Right renal pelvis (tissue), 4 donors: ENCODE measurements at places on chromosomes 16 and 17.
A peak's percentile ranks its signal among the peaks of the same experiment; 100 is the strongest.

GRCh38 chr17:67310406-67310805 lies 56.0 kb downstream of the PSMD12 start:
- DNase-seq, result no peak

GRCh38 chr17:79777894-79778503 lies at the start of gene CBX2:
CBX2 (plus strand) TSS chr17:79778148; CDS start chr17:79778236, 88 bp downstream.
- DNase-seq, result no peak

DNA sequence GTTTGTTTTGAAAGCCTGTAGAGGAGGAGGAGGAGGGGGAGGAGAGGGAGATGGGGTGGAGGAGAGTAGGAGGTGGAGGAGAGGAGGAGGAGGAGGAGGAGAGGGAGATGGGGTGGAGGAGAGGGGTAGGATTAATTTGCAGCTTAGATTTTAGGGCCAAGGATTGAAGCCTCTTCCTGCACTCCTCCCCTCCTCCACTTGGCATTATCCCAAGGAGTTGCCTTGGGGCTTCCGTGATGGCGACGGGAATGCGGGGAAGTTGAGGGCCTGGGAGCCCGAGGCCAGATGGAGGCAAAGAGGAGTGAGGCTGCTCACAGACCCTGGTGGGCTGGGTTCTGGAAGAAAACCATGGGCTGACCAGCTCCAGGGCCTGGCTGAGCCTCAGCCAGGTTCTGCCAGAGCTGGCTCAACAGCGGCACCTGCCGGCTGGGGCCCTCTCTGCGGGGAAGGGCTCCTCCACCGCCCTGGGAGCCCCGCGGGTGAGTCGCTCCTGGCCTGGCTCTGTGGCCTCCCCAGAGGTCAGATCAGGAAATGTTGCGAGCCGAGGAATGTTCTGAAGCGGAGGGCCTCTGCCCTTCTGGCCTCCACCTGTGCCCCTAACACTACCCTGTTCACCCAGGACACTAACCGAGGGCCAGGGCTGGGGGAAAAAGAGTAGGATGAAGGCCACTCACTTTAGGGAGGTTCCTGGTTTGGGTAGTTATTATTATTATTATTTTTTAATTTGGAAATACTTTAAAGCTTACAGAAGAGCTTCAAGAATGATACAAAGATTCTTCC lies 23.9 kb upstream of the FMNL1 start:
- DNase-seq, result peak; percentile 78

- no peak for DNase-seq
Observed at GRCh38 chr17:10613775-10614513, 43.2 kb downstream of the MYH3 start.

GRCh38 chr17:73628642-73629552 lies 15.3 kb downstream of the SDK2 start:
- DNase-seq, result no peak

GRCh38 chr16:88453611-88454522 lies 787 bp downstream of the ZFPM1 start:
- DNase-seq, result no peak

GRCh38 chr16:2475413-2476344 lies 752 bp downstream of the TBC1D24 start:
- no peak for DNase-seq

DNA sequence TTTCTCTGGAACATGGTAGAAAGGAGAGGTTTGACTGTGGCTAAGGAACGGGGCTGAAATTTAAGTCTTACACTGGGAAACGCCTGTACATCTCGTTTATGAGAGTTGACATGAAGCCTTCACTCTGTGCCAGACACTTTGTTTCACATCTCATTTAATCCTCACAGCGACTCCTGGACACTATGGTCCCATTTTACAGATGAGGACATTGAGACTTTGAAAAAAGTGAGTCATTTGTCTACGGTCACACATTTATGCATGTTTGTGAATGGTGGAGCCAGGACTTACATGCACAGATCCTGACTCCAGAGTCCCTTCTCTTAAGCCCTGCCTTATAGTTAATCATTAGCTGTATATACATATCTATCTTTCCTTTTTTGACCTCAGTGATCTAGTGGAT lies 318.4 kb upstream of the EEF2KMT start:
- DNase-seq, result no peak

- DNase-seq, result no peak
Observed at GRCh38 chr16:17977260-17977659, 359.3 kb downstream of the NPIPA8 start.

GRCh38 chr17:41101586-41102259 lies at the start of gene KRTAP4-16:
KRTAP4-16 (minus strand) TSS chr17:41102209; CDS start chr17:41102209, 0 bp downstream.
- DNase-seq, result no peak

DNA sequence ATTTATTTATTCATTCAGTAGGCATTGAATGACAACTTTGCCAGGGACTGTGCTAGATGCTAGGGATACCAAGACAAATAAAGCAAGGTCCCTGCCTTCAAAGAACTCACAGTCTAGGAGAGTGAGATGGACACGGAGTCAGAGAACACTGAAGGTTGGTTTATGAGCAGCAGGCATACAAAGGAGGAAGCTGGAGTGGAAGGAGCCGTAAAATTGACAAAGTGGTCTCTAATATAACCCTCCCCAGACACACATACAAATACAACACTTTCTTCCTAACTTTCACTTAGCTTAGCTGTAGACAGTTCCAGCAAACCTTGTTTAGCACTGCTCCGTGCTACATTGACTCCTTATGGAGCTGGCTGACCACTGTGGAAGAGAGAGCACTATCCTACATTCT lies 229.7 kb downstream of the IRX3 start:
- no peak for DNase-seq

DNA sequence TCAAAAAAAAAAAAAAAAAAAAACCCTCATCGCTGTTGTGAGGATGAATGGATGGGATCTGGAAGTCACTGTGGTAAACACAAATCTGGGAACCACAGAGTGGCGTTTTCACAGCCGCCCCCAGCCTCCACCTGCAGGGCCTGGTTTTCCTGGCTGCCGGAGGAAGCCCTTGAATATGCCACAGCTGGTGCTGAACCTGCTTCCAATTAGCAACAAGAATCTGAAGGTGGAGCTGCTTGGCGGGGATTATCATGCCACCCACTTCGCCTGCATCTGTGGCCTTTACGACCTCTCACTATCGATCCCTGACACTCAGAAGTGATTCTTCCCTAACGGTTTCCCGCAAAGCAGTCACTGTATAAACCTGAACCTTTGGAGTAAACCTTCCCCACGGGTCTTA lies 16.1 kb downstream of the MRM3 start:
- no peak for DNase-seq

DNA sequence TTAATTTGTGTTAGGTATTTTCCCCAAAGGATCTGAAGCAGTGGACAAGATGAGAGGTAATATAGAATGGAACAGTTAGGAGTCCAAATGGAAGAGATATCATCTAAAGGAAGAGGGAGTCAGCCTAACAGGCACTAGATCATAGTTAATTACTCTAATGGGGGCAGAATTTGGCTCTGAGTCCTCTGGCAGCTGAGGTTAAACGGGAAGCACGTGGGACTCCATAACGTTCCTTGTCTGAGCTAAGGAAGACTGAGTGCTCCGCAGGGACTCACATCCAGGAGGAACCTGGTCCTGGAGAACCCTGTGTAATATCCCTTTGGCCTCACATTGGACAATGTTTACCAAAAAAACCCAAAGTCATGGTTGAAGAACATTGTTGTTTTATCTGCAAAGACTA lies 46.6 kb upstream of the TEX2 start:
- DNase-seq, result no peak

DNA sequence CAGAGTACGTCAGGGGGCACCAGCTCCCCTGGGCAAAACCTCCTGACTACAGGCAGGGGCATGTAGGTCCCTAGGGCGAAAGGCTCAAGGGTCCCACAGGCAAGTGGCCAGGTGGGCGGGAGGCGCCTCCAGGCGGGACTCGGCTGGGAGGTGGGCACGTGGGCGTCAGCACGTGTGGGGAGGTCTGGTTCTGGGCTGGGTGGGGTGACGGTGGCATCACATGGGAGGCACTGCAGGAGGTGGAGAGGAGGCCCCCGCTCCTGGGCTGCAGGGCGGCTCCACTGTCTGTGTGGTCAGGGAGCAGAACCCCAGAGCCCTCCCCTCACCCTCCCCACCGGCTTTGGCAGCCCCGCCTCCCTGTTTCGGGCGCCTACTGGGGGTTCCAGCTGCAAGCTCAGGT lies 52.7 kb downstream of the ACTG1 start:
- no peak for DNase-seq

GRCh38 chr16:24178496-24178895 lies 77.6 kb upstream of the CACNG3 start:
- DNase-seq, result no peak

DNA sequence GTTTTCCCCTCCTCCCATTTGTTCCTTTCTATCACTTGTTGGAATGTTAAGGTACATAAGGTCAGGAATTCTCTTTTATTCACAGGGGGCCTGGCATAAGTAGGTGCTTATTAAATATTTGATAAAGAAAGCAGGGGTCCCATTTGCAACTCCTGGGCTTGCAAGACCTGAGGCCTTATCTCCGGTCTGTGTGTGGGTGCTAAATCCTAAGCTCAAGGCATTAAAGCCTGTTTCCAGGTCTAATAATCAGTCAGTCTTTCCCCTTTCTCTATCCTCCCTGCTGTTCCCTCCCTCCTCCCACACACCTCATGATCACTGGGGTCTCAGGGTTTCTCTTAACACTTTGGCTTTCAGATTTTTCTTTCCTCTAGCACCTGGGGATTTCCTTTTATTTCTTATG lies 17.1 kb downstream of the NTN1 start:
- no peak for DNase-seq

GRCh38 chr17:57370037-57370581 lies 113.8 kb downstream of the MSI2 start:
- no peak for DNase-seq

DNA sequence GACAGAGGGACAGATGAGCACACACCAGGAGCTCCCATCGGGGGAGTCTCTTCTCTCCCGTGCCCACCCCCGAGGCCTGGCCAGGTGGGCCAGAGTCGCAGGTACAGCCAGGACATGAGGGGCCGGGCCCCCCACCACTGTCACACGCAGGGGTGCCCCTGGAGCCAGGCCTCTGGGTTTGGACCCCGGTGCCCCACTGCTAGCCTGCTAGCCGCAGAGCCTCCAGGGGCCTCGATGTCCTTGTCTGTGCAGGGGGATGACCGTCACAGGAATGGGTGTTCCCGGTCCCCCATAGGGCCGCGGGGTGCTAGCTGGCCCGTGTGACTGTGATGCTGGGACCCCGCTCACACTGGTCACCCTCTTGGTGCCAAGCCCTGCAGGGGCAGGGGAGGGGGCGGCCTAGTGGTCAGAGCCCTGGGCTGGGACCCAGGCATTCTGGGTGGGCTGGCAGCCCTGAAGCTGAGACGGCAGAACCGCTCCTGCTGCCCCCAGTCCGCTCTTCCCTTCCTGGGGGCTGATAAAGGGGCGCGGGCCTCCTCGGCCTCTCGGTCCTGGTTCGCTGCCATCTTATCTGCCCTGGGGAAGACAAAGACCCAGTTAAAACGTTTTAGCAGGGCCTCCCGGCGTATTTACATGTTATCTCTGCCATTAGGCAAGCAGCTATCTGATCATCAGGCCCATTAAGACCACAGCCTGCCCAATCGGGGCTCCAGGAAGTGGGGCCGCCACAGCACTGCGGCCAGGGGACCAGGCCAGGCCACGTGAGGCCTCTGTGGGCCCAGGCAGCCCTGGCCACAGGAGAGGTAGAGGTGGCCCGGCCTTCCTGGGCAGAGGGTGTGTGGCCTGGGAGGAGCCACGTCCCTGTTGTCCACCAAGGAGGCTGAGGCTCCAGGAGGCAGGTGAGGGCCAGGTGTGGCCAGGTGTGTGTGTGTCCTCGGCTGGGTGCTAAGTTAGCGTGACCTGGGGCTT lies 57.2 kb upstream of the ZC3H18 start:
- DNase-seq, result no peak

DNA sequence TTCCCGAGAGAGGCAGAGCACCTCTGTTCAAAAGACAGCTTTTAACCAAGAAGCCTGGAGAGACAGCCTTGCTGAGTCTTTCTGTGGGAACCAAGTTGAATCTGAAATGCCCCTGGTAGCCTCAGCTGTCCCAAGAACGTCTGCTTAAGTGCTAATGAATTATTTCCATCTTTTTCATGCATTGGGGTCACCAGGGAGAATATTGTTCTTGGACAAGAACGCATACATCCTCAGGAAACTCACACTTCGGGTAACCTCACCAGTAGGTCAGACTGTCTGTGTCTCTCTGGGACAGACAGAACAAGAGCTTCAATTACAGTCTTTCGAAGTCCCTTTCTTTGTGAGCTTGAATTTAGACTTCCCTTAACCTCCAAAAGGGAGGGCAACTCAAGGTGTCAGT lies 134.6 kb upstream of the ADAMTS18 start:
- DNase-seq, result no peak

GRCh38 chr17:4433515-4434031 lies at the start of gene SPNS3:
SPNS3 (plus strand) TSS chr17:4433940; CDS start chr17:4433968, 28 bp downstream.
- DNase-seq, result no peak

- DNase-seq, result no peak
Observed at GRCh38 chr17:40303009-40303657, 5.8 kb upstream of the RARA start.

- no peak for DNase-seq
Observed at GRCh38 chr16:53924331-53925106, 220.6 kb downstream of the FTO start.

DNA sequence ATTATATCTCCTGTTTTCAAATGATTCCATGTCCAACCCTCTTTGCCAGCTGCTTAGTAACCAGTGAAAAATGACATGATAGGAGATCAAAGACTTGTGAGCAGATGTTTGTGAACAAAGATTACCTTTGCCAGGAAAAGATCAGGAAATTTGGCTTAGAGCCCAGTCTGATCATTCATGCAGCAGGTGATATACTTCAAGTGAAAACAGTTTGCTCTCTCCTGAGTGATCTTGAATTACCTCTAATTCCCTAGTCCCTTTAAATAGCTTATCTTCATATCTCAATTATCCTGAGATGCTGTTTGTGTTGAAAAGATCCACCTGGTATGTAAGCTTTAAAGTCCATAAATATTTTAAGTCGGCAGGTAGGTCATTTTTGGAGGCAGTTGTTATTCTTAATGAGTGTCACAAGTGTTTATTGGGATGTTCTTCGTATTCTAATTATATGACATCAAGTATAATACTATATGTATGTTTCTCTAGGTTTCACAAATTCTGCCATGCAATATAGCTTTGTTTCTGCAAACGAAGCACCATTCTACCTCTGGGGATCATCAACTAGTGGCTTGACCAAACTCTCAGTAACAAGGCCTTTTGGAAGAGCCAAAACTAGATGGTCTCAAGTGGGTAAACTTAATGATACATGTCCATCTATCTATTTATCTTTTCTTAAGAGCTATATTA lies 13.2 kb upstream of the VPS35L start:
- no peak for DNase-seq
